Hematopoietic multipotent progenitor cell treated with erythropoietin and hydrocortisone succinate and interleukin-3 and kit ligand, for 17 days (in vitro differentiated cells): ENCODE measurements at places on chromosomes 5 and 9.
A peak's percentile ranks its signal among the peaks of the same experiment; 100 is the strongest.

DNA sequence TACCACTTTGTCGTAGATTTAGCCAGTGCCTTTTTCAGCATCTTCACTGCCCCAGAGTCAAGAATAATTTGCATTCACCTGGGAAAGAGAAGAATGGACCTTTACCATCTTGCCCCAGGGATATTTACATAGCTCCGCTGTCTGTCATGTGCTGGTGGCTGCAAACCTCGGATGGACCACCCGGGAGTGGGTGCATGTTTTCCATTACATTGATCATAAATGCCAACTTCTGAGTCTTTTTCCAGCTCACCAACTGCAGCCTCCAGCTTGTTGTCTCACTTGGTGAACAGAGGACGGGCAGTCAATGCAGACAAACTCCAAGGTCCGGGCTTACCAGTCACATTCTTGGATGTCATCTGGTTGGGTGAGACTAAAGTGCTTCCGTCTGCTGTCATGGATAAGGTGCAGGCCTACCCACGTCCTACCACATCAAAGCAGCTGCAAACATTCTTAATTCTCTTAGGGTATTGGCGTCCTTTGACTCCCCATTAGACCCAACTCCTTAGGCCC lies 155.8 kb upstream of the APC start:
- DNase-seq: no peak

DNA sequence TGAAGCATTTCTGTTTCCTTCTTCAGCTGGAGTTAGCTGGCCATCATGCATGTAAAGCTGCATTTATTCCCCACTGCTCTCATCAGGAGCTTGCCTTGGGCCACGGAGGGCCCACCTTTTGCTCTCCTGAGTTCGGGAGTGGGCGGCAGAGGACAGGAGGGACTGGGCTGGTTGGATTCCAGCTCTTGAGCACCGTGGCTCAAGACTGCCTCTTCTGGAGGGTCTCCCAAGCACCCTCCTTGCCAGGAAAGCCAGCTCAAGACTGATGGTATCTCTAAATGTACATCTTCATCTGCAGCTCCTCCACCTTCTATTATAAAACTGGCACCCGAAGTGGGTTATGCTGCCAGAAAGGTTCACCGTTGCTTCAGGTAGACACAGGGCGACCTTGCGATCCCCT lies 399.6 kb upstream of the IRX1 start:
- DNase-seq: no peak

- DNase-seq: no peak
Observed at GRCh38 chr5:68225188-68225910, 9.8 kb downstream of the PIK3R1 start.

DNA sequence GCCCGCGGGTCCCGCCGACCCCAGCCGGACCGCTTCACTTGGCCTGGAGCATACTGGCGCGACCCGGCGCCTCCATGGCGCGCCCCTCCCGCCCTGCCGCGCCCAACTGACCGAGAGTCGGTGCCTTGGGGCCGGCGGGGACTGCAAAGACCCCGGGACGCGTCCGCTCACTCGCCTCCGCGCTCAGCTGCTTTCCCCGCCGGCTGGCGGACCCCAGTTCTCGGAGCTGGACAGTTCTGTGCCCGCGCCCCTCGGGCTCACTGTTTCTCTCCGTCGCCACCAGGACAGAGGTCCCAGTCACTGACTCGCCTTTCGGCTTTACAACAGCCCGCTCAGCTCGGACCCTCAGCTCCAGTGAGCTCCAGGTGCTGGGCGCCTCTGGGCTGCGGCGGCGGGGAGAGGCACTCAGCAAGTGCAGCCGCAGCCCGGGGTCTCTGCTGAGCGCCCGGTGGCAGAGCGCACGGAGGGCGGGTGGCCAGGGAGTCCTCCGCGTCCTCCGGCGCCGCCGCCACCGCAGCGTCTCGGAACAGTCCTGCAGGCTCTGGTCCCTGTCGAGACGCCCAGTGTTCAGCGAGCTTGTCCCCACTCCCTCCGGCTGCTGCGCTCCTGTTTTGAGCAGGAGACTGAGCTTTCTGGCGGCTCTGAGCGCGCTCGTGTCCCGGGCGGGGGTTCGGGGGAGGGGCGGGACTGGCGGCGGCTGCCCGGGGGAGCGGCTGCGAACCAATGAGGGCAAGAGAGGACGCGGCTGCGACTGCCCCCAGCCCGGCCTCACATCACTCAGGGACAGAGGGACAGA lies at the start of gene SMIM32:
Gene SMIM32, minus strand, starts transcription at position 637 of the 796 bp plus-strand sequence. CDS start 638 bp downstream, outside the sequence.
- no peak for DNase-seq

GRCh38 chr9:21996438-21996837 lies 1.8 kb downstream of the CDKN2B-AS1 start:
- no peak for DNase-seq

- DNase-seq: no peak
Observed at GRCh38 chr5:111782216-111782615, 25.2 kb upstream of the NREP start.

GRCh38 chr5:53895091-53895683 lies 334.7 kb downstream of the NDUFS4 start:
- no peak for DNase-seq

GRCh38 chr5:175246889-175247520 lies 197.0 kb downstream of the DRD1 start:
- DNase-seq: no peak

DNA sequence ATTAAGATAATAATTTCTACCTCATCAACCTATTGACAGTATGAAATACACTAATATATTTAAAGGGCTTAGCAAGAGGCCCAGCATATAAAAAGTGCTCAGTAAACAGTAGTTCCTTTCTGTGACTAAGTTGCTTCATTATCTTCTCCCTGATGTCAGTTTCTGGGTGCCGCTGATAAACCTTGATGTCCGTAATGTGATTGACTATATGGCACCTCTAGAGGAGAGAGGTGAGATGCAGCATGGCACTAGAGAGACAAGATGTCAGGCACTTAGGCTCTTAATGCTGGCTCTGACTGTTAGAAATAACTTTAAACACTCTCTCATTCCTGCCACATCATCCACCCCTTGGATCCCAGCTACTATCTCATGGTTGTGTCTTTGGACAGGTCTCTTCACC lies 455.9 kb upstream of the KLF4 start:
- peak; percentile 35 for DNase-seq

GRCh38 chr5:129906177-129906887 lies 2.1 kb downstream of the CHSY3 start:
- no peak for DNase-seq

GRCh38 chr9:19473605-19474004 lies 64.8 kb downstream of the ACER2 start:
- no peak for DNase-seq

DNA sequence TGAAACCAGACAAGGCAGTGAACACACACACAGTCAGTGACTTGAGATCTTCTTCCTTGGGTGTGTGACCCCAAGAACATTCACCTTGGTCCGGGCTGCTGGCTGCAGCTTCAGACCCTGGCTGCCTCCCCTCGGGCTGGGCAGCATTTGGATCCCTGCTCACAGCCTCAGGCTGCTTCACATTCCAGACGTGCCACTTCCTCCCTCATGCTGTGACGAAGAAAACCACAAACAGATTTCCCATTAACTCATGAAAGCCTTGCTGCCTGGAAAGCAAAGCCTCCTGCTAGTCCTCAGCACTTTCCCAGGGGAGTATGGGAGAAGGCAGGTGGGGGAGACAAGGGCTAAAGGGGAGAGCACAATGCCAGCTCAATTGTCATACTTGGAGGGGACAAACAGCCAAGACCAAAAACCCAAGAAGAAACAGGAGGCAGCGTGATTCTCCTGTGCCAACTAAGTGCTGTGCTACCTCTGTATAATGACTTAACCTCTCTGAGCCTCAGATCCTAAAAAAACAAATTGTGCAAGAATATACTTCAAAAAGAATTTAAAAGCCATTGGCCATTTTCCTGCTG lies 594.6 kb upstream of the BRINP1 start:
- DNase-seq: no peak

GRCh38 chr9:86985132-86985647 lies 37.9 kb upstream of the GAS1 start:
- DNase-seq: no peak

DNA sequence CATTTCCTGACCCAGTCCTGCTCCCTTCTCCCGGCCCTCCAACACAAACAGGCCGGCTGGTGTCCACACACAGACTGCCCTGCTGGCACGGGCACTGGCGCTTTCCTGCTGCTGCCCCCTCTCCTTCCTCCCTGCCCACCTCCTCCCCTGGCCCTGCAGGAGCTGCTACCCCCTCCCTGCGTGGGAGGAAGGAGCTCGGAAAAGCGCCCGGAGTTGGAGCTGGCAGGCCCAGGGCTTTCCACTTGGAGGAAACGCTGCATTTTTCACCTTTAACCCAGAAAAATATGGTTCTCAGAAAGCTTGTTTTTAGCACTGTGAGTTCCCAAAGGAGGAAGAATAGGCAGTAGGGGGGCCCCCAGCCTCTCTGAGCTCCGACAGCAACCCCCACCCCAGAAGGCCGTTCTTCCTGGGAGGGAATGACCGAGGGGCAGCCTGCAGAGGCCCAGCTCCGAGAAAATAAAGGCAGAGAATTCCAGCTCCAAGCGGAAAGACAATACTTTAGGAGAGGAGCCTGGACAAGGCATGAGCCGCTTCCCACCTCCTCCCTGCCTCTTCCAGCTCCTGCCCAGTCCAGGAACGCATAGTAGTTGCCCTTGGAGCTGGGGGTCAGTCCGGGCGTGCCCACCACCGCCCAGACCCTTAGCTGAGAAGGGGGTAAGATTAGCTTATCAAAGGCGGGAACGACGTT lies 88.9 kb downstream of the LIFR start:
- no peak for DNase-seq

GRCh38 chr5:96049398-96050272 lies 88.0 kb upstream of the ELL2 start:
- DNase-seq: no peak

DNA sequence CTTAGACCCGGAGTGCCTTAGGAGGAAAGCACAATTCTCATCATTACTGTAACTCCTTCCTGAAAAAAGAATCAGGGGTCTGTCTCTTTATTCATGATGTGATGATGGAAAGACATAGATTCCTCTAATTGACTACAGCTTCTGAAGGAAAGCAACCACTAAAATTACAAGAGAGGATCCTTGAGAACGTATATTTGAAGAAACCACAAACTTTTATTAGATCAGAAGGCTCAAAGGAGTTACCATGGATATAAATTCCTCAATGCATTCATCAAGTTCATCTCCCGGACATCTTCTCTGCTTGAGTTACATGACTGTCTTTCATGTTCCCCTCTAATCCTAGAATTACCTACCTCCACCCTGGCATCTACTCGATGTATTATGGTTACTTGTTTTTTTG lies 104.1 kb upstream of the PAPPA start:
- DNase-seq: no peak

DNA sequence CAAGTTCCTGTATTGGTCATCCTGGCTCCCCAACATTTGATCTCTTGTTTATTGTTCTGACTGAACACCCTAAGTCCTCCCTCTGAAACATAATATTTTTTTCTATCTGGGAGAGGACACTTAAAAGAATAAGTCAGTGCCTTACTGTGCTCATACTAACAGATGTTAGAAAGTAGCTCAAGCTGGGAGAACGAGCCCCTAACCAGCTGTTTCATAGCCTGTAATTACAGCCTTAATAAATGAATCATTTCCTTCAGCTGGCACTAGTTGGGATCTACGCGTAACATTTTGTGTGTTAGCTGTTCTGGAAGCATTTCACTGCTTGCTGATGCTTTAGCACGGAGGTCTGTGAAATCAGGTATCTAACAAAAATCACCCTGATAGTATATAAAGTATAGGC lies 345.9 kb upstream of the RIOK2 start:
- no peak for DNase-seq

- no peak for DNase-seq
Observed at GRCh38 chr9:26802921-26803320, 89.7 kb downstream of the CAAP1 start.

- DNase-seq: no peak
Observed at GRCh38 chr5:153367466-153367865, 123.0 kb upstream of the GRIA1 start.

DNA sequence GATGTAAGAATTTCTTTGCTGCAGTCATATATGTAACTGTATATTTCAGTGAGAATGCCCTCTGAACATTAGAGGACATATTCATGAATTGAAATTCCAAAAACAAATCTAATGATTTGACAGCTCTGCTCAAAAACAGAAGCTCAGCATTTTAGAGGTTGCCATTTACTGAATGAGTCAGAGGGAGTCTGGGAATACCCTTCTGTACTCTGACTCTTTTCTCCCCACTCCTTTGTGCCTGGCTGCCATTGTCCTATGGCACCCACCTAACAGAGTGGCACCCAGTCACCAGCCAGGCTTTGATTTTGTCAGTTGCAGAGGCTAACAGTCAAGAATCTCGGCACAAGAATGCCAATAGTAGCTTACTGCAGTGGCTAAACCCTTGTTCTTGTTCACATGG lies 133.6 kb downstream of the ATG10 start:
- no peak for DNase-seq

GRCh38 chr5:1918488-1919208 lies 35.9 kb upstream of the IRX4 start:
- no peak for DNase-seq

DNA sequence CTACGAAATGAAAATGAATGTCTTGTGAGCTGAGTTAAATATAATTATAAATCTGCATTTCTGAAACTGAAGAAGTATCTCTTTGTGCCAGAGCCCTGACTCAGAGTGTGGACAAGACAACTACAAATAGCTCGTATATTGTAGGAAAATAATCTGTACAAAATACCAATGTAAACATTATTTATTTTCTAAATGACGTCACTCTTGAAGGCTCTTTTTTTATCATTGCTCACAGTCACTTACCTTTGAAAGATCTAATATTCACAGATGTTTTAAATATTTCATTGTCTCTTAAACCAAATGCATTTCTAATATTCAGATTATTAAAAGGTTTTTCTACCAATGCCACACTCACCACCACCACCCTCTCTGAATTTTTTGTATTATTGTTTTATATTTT lies 226.1 kb downstream of the SLCO4C1 start:
- DNase-seq: no peak

DNA sequence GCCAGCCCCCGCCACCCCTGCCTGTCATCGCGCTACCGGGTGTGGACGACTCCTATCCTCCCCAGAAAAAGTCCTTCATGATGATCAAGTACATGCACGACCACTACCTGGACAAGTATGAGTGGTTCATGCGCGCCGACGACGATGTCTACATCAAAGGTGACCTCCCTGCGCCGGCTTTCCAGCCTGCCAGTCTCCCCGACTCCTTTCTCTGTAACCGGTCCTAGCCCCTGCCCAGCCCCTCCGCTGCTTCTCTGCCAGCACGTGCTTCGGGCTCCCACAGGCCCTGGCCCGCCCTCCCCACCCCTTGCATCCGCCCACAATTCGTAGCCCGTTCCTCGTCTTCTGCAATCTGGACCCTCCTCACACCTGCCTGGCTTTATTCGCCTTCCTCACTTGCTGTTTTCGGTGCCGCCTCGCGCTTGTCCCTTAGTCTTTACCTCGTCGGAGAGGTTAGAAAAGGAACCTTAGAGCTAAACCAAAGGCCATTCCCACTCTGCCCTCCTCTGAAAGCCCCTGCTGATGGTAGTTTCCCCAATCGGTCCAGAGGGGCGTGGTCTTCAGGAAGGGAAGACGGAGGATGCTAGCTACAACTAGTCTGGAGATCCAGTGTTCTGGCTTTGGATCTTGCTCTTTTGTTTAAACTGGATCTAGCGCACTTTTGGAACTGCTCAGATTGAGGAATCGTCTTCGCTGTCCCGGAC lies 1.4 kb downstream of the CHSY3 start:
- no peak for DNase-seq

- DNase-seq: no peak
Observed at GRCh38 chr5:149397530-149397929, 18.4 kb upstream of the IL17B start.
